Activated T-cell treated with anti-CD3 and anti-CD28 coated beads for 24 hours (primary cell): ENCODE measurements at places on chromosomes 1 and 21.

GRCh38 chr1:18197299-18197698 lies 89.7 kb downstream of the IGSF21 start:
- no peak for DNase-seq

GRCh38 chr21:40997831-40998230 lies 150.9 kb upstream of the DSCAM start:
- no peak for DNase-seq

DNA sequence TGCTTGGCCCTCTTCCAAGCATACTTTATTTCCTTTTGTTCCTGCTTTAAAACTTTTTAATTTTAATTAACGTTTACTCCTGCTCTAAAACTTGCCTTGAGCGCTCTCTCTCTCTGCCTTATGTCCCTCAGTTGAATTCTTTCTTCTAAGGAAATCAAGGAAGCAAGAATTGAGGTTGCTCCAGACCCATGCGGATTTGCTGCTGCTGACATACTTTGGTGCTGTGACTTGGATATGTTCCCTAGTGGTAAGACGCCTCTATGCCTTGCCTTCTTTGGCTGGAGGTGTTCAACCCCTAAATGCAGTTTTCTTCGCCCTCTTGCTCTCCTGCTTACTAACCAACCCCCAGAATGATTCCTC lies 148.1 kb downstream of the ADSS2 start:
- no peak for DNase-seq

- no peak for DNase-seq
Observed at GRCh38 chr1:2534687-2535441, 4.8 kb upstream of the HES5 start.

DNA sequence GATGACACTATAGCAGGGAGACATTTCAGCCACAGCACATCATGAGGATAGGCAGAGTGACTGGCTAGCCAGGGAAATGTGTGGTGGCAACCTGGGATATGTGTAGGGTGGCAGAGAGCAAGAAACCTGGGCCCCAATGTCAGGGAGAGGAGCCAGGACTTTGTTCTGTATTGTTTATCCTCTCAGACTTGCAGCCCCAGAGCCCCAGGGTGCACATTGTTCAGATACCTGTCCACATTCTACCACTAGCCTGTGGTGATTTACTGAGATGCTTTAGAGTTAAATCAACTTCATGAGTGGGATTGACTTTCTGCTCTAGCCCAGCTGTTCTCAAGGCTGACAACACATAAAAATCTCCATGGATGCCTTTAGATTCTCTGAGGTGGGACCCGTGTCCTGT lies 61.5 kb downstream of the MAB21L3 start:
- no peak for DNase-seq

GRCh38 chr1:160206036-160206389 lies 829 bp downstream of the PEA15 start:
- DNase-seq, result peak; percentile 32

DNA sequence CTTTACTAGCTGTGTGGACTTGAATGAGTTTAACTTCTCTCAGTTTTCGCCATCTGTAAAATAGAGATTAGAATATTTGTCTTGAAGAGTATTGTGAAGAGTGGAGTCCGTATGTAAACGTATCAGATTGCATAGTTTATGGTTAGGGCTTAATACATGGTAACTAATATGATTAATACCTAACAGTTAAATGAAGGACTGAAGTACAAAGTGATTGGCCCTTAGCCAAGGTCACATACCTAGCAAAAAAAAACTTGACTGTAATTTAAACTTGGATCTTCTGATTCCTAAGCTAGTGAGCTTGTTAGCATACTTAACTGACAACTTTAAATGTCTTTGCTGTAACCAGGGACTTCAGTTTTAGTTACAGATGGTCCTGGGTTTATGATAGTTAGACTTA lies 1.9 kb downstream of the GIPC2 start:
- DNase-seq, result no peak

DNA sequence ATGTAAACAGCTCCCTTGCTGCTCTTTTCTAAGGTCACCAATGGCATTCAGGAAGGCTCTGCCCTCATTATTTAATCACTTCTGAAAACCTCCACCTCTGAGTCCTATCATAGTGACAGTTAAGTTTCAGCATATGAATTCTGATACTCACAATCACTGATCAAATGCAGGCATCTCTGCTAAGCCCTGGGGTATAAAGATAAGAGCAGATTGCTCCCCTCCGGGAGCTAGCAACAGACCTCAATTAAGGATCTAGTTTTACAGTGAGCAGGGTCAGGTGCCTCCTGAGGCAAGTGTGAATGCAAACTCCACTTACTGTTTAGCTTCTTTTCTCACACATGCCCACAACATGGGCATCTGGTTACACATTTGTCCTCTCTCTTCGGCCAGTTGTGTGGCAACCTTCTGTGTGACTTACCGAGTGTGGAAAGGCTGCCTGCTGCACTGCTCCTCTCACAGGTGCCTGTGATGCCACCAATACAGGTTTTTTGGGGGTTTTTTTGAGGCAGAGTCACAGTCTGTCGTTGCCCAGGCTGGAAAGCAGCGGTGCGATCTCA lies 15.0 kb downstream of the IL10RB start:
- no peak for DNase-seq

GRCh38 chr1:70518106-70518505 lies 107.0 kb downstream of the CTH start:
- DNase-seq, result no peak

GRCh38 chr1:206705726-206706297 lies 21.1 kb downstream of the MAPKAPK2 start:
- DNase-seq, result no peak

DNA sequence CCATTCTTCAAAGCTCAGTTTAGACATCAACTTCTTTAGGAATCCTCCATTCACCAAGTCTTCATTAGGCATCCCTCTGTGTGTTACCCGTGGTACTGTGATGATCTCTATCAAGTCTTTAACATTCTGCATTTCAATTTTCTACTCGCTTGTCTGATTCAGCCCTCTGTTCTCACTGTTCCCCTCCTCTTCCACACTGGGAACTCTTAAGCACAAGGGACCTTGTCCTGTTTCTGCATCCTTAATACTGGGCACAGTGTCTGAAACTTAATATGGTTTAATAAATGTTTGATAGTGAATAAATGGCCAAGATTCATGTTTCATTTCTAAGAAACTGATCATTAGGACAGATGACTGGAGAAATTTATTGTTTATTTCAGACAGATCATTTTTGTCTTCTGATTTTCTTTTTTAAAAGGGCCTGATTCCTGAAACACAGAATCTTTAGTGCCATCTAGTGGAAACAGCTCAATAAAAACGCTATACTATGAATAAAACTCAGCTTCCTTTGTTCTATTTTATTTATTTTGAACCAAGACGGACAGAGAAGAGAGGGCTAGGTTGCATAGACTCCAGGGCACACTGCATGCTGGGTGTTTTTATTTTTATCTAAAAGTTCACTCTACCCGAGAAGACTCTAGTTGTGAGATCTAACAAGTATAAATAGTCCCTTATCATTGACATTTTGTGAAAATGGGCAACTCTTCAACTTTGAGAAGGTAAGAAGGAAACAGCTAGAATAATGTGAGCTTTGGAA lies 7.0 kb upstream of the TRIM45 start:
- no peak for DNase-seq

DNA sequence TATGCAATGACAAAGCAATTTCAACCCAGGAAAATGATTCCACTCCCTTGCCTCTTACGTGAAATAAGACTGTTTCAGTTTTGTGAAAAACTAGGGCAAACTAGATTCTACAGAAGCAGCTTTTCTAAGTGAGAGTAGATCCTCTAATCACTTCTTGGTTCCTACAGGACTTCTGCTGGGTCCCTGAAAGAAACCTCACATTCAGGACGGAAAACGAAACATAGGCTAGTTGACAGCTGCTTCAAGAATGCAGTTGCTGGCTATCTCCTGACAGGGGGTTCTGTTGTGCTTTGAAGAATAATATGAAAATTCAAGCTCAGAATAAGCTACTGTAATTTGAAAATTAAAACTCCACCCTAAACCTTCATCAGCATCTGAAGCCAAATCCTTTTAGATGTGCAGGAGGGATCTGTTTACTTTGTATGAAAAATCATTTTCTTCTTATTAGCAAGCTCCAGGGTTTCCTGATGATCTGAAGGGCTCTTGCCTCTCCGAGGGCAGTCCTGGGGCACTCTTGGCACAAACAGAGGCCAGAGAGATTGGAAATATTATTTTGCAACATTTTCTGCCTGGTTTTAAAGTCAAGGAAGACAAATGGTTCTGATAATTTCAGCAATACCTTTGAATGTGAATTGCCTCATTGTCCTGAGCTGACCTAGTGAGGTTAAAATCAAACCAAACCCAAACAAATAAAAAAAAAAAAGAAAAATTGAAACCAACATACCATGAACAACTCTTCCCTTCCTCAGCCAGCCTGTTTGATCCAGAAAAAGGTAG lies 55.0 kb downstream of the NTMT2 start:
- no peak for DNase-seq

- peak; percentile 26 for DNase-seq
Observed at GRCh38 chr1:30911059-30911954, 2.7 kb upstream of the SDC3 start.

DNA sequence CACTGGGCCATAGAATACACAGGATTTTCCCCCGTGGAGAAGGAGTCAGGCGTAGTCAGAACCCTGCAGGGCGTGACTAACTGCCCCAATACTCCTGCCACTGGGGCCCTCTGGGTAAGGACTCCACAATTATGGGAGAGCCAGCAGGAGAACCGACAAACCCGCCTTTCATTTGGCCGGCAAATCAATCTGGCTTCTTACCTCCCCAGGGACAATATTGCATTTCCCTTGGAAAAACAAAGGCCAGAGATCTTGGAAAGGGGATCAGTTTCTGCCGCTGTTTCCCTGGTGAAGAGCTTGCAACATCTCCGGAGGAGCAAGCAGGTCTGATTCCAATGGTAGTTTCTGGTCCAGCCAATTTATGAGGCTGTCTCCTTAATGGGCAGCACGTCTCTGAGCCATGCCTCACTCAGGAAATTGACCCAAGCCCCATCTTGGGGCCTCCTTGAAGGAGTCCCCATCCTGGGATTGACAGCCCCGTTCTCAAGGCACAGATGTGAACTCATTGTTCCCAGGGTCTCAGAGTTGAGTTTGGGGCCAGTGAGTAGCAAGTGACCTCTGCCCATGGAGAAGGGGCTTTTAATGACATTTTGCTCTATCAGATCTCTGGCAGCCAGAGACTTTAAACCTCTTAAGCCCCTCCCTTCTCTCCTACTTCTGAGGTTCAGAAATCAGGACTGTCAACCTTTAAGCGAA lies 4.3 kb downstream of the TRABD2B start:
- no peak for DNase-seq

- DNase-seq, result no peak
Observed at GRCh38 chr1:14851760-14852159, 253.3 kb downstream of the KAZN start.

DNA sequence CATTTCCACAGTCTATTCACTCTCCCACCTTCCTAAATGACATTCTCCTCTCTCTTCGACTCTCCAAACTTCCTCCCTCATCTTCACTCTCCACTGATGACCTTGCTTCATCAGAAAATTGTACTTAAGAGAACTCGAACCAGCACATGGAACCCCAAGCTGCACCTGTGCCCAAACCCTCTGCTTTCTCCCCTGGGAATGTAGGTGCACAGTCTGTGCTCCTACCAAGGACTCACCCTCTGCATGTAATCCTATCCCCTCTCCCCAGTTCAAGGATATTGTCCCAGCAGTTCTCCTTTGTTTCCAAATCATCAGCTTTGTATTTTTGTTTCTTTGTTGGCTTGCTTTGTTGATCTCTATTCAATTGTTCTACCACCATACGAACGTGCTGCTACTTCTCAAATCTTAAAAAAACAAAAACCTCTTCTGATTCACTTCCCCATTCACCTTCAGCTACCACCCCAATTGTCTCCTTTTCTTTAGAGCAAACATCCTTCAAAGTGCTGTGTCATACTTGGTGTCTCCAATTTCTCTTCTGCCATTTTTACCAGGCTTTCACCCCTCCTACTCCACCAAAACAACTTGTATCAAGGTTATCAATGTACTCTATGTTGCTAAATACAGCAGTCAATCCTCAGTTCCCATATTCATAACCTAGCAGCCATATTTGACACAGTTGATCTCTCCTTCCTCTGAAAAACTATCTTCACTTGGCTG lies 26.8 kb downstream of the RAB3B start:
- no peak for DNase-seq

DNA sequence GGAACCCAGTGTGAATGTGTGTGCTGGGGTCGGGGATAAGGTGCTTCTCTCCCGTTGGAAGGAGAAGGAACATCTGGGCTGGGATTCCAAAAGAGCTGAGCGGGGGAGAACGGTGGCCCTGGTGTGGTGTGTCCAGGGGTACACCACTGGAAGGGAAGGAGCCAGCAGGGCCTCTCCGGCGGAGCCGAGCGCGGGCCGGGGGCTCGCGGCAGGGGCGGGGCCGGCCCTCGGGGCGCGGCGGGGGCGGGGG lies 231 bp upstream of the RPS6KA1 start:
- no peak for DNase-seq

DNA sequence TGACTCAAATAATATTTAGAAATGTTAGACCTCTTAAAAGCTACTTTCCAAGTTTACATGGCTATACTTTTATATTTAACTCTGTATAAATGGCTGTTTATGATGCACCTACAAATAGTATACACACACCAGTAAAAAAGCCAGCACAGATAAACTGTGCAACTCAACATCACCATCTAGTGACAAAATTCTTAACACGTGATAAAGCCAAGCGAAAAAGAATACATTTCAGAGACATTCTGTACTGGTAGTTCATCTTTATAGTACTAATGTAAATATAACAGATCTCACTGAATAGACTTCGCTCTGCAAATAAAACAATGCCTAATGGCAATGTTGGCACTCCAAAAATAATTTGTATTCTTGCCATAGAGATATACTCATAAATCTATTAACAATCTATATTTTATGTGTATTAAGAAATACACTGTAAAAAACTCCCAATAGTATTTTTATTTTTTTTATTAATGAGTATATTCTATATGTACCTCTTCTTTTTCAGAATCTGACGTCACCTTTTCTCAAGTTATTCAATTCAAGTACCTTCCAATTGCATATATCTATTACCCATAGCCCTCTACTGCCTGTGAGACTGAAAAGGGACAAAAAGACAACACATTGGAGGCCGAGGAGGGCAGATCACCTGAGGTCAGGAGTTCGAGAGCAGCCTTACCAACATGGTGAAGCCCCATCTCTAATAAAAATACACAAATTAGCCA lies 100.2 kb downstream of the DPYD start:
- DNase-seq, result no peak
